ENCODE measurements at places on chromosomes 7 and 10.

DNA sequence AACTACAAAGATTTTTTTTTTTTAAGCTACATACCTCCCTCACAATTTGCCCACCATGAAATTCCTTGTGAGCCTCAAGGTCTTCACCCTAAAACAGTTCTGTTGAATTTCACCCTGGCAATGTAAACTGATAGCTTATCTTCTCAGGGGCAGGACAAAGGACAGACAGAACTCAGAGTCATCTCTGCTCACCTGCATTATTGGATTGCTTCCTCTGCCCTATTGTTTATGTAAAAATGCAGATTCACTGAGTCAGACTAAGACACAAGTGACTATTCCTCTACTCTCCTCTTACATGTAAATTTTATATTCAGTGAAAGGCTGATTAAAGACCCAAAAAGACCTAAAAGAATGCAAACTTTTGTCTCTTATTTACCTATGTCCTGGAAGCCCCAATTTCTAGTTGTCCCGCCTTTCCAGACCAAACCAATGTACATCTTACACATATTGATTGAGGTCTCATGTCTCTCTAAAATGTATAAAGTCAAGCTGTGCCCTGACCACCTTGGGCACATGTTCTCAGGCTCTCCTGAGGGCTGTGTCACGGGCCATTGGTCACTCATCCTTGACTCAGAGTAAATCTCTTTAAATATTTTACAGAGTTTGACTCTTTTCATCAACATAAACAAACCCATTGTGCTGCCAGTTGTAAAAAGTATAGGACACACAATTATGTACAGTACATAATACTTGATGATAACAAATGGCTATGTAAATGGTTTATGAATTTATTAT lies 440.2 kb downstream of the HTR7 start:
- DNase-seq: no peak

DNA sequence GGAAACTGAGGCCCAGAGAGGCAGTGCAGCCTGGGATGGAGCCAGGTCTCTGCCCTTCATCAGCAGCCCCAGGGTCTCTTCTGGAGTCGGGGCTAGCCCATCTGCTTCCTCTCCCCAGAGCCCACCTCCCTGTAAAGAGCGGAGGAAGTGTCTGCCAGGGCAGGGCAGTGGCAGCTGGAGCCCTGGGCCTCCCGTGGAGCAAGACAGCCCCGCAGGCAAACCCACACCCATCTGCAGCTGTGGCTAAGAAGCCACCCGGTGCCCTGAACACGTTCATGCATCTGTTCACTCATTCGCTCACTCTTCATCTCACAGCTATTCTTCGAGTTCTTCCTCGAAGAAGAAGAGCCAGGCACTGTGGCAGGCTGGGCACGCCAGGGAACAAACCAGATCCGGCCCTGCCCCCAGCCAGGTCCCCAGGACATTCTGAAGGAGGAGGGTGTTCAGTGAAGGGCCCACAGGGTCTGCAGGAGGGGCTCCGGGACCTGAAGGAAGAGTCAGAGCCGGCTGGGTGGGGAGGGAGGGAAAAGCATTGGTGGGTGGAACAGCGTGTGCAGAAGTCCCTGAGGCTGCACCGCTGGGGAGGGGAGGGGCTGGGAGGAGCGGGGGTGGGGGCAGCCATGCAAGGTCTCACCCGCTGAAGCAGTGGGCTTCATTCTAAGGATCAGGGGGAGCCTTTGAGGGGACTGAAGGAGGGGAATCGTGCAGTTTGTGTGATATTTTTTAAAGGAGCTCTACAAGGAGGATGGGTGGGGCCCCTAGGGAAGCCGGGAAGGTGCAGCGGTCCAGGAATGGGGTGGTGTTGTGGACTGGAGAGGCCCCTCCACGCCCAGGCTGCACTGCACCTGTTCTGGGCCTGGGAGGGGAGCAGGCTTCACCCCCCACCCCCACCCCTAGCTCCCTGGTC lies 99.1 kb downstream of the UNCX start:
- DNase-seq: no peak

- peak; percentile 55 for DNase-seq
These were observed 135.7 kb downstream of the LCOR start for GRCh38 chr10:96967847-96968246.

DNA sequence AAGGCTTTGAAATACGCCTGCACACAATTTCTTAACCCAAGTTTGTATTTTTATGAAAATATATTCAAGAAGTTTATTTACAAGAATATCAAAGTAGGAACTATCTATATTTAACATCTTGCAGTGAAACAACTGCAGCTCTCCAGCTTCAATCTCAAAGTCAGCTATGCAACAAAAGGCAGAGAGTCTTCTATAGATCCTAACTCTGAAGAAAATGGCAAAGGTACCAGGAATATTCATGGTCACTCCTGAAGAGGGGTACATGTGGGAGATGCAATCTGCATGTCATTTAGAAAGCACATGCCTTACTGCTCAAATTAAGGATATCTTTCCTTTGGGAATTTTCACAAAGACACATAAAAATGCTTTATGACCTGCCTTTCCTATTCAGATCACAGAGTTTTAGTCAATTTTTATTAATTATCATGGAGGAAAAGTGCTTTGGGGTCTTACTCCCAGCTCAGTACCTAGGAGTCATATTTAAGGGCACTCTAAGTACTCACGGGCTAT lies 1.5 kb downstream of the ANK3 start:
- no peak for DNase-seq

- peak; percentile 82 for DNase-seq
These were observed 105.4 kb upstream of the FAM133B start for GRCh38 chr7:92695308-92696261.

DNA sequence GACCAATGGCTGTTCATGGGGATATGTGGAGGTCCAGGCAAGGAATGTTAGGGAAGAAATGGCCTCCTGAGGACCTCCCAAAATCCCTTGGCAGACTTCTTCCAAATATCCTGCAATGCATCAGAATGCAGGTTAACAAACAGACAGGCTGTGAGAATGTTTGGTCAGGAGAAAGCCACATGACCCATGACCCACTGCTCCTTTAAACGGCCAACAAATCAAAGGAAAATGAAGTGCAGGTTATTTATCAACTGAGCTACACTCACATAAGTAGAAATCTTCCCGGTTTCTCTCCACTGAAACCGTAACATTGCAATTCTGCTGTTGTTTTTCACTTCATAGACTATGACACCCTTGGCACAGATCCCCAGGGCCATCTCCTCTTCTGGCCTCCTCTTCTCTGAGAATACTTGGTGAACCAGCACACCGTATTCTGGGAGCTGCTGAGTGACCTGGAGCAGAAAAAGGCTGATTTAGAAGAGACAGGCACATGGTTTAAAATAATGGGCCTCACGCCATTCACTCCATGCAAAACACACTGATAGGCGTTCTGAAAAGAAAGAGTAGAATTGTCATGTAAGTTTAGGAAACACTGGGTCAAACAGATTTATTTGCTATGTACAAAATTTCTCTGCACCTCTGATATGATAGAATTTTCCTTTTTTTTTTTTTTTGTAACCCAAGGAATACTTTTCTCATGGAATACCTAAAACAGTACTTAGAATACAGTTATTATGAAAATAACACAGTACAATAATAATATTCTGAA lies 67.8 kb downstream of the FRMPD2 start:
- DNase-seq: no peak

DNA sequence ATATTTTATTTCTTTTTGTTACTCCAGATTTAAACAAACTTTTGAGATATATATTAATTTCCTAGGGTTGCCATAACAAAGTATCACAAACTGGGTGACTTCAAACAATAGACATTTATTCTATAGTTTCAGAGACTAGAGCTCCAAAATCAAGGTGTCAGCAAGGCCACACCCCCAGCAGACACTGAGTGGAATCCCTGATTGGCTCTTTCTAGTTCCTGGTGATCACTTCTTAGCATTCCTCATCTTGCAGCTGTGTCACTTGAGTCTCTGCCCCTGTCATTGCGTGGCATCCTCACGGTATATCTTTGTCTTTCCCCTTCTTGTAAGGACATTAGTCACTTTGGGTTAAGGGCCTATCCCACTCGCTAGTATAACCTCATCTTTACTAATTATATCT lies 7.6 kb upstream of the SLC26A3 start:
- no peak for DNase-seq

GRCh38 chr7:92292981-92293380 lies 47.2 kb downstream of the ANKIB1 start:
- no peak for DNase-seq

- DNase-seq: no peak
These were observed 2.3 kb upstream of the ANKRD1 start for GRCh38 chr10:90923111-90923731.

- peak; percentile 98 for DNase-seq
These were observed 817.6 kb downstream of the TNS3 start for GRCh38 chr7:46764100-46764936.

- DNase-seq: no peak
These were observed 18.4 kb upstream of the FRMD4A start for GRCh38 chr10:14349081-14349480.

GRCh38 chr7:143396625-143397556 lies 11.8 kb downstream of the EPHA1 start:
- peak; percentile 64 for DNase-seq

- DNase-seq: no peak
These were observed 19.0 kb upstream of the SLC26A4 start for GRCh38 chr7:107641676-107642075.

DNA sequence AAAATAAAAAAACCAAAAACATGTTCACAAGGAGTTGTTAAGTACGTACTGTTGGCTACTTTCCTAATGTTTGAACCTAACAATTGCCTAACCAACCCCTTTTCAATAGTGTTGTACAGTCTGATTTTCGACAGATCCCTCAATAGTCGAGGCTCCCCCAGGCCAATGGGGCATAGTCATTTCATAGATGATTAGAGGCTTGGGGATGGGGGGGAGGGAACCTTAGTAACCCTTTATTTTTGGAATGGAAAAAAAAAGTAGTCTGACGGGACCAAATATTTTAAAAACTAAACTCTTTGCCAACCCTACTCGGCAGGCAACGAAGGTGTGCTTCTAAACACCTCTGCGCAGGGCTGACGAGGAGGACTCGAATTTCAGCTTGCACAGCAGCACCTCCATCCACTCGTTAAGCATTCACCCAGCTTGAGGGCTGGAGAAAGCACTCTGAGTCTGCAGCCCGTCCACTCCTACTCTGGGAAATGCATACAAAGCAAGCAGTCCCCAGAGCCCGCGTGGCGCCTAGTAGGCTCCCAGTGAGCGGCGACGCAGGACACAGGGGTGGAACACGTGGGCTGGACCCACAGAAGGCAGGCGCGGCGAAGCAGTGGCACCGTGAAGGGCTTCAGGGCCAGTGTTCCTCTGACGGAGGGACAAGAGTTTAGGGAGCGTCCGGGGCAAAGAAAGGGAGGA lies 899 bp downstream of the PUS7 start:
- DNase-seq: peak; percentile 87

DNA sequence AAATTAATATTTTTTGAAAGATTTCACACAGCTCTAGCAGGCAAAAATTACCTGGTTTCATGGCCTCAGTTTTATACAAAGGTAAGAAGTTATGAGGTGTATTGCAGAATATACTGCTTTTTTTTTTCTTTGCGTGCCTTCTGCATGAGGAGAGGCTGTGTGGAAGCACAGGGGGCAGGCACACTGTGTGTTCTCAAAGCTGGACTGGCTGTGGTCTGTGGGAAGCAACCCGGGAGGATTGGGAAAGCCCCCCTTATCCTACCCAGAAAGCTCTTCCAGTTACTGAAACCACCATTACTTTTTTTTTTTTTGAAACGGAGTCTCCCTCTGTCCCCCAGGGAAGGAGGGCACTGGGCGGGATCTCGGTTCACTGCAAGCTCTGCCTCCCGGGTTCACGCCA lies 25.0 kb downstream of the ADARB2 start:
- no peak for DNase-seq

GRCh38 chr10:79492839-79493238 lies 19.5 kb upstream of the EIF5AL1 start:
- DNase-seq: no peak

DNA sequence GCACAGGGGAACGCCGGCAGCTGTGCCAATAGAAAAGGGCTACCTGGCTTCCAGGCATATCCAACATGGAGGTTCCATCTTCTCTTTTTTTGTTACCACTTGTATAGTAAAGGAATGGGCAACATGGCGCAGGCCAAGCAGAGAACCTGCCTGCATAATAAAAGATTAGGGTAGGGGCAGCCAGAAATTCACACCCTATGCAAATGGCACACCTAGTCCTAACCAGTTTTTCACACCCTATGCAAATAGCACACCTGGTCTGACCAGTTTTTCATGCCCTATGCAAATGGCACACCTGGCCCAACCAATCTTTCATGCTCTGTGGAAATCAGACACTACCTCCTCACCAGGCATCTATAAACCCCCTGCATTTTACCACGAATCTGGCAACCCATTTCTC lies 369.5 kb downstream of the IPMK start:
- DNase-seq: no peak

DNA sequence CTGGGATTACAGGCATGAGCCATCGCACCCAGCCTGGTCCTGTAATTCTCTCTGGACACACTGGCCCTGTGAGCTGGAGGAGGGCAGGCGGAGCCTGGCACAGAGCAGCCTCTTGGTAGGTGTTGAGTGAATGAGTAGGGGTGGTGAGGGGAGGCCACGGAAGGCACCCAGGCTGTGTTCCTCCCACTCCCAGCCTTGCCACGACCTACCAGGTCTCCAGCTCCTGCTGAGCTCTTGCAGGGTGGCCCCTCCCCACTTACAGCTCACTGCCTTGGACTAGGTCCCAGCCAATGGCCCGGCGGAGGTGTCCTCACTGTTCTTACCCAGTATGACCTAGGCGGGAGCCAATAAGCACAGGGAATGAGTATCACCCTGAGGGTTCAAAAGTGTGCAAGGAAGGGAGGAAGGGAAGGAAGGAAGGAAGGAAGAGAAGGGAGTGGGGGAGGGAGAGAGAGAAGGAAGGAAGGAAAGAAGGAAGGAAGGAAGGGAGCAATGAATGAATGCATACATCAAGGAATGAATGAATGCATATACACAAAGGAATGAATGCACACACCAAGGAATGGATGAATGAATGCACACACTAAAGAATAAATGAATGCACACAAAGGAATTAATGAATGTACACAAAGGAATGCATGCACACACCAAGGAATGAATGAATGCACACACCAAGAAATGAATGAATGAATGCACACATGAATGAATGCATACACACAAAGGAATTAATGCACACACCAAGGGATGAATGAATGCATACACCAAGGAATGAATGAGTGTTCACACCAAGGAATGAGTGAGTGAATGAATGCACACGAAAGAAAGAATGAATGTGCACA lies 45.5 kb downstream of the GTF2IRD1 start:
- no peak for DNase-seq

DNA sequence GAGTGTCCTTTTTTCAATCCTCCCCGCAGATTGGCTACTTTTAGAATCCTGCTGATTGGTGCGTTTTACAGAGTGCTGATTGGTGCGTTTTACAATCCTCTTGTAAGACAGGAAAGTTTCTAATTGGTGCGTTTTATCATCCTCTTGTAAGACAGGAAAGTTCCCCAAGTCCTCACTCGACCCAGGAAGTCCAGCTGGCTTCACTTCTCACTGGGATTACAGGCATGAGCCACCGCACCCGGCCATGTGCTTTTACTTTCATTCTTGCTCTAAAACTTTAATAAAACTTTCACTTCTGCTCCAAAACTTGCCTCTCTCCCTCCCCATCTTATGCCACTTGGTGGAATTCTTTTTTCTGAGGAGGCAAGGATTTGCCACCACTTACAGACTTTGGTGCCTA lies 17.0 kb upstream of the WAPL start:
- DNase-seq: peak; percentile 22

GRCh38 chr10:49225218-49225876 lies 37.2 kb upstream of the TMEM273 start:
- DNase-seq: no peak
